ENCODE measurements at places on chromosomes 1 and 21.

DNA sequence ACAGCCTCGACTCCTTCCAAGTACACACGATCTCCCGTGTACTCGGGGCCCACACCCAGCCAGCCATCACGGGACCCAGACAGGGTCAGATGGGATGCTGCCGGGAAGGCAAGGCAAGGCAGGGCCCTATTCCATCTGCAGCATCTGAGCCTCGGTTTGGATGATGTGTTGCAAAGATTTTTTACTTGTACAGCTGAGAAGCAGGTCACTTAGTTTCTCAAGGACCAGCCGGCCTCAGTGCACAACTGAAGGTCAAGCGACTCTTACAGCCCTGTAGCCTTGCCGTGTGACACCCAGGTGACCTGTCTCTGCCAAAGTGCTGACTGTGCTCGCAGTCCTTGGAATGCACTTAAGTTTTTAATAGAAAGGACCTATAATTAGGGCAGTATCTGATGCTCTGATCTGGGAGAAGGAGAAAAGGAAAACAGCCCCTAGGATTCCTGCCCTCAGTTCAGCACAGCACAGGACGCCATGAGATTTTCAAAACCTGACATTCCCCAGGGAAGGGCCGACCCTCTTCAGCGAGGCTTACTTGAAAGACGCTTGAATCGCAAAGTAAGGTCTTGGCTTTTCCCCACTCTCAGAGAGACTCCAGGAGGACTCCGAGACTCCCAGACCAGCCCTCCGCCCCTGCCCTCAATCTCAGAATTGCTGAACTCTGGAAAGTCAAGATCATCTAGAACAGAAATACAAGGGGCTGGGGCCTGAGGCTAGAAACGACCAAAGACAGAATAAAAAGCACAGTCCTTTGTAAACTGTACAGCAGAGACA lies 1.3 kb downstream of the GPR157 start:
- no peak for DNase-seq

- peak; percentile 90 for DNase-seq
Observed at GRCh38 chr1:59393211-59394180, 96.6 kb downstream of the FGGY start.

DNA sequence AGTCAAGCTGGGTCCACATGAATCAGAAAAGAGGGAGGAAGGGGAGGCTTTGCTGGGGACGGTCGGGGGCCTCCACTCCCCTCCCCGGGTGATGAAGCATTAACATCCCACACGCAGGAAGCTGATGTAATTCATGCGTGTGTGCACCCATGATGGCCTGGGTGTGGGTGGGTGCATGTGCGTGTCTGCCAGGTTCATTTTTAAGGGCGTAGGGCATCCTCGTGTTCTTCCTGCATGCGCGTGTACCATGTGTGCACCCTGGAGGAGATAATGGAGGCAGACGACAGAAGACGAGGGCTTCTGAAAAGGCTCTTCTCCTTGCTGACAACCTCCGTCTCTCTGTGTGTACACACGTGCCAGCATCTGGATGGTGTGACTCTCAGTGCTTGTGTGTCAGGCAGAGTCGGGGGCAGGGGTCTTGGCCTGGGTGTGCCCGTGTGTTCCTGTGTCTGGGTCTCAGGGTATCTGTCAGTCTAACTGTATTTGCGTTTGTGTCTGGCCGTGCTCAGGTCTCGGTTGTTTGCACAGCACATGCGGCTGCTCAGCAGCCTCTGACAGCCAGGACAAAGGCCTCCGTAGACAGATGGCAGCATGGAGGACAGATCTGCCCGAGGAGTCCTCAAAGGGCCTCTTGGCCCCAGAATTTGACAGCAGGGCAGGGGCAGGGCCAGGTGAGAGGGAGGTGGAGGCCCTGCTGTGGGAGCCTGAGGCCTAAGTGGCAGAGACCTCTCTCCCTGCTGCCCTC lies 2.4 kb downstream of the RAP1GAP start:
- DNase-seq, result no peak

DNA sequence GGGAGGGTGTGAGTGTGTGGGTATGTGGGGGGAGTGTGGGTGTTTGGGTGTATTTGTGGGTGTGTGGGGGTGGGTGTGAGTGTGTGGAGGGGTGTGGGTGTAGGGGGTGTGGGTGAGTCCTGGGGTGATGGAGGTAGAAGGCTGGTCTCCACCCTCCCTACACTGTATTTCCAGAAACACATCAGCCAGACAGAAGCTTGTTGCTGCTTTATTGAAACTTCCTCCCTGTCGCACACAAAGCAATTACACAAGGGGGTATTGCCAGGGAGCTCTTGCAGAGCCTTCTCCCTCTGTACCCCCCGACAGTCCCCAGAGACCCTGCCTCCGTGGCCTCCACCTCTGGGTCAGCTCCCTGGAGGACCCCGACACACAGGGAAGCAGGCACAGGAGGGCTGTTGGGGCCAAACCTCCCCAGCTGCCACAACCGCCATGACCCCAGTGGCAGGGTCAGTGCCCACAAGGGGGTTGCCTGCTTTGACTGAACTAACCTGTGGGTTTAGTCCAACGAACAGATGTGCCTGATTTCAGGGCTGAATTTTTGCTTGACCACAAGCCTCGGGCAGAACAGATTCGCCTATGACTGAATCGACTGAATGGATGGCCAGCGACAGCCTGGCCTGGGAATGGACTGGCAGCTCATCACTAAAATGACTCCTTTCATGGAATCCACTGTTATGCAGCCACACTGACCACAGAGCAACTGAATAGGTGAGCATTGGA lies 9.1 kb upstream of the MATN1 start:
- DNase-seq, result peak; percentile 44

GRCh38 chr1:8078176-8078671 lies 52.1 kb upstream of the ERRFI1 start:
- DNase-seq, result peak; percentile 79

GRCh38 chr1:152580433-152580832 lies at the start of gene LCE3D:
TSS of gene LCE3D (minus strand) at chr1:152580516. CDS start at chr1:152579936, 580 bp downstream.
- no peak for DNase-seq

- DNase-seq, result peak; percentile 11
Observed at GRCh38 chr1:38962560-38962959, 20.9 kb upstream of the RHBDL2 start.

GRCh38 chr1:184972315-184973055 lies 1.8 kb downstream of the NIBAN1 start:
- DNase-seq, result peak; percentile 57

GRCh38 chr1:119141020-119141424 lies 569 bp upstream of the WARS2 start:
- DNase-seq, result peak; percentile 18
